ENCODE measurements at places on chromosomes 16 and 17.

DNA sequence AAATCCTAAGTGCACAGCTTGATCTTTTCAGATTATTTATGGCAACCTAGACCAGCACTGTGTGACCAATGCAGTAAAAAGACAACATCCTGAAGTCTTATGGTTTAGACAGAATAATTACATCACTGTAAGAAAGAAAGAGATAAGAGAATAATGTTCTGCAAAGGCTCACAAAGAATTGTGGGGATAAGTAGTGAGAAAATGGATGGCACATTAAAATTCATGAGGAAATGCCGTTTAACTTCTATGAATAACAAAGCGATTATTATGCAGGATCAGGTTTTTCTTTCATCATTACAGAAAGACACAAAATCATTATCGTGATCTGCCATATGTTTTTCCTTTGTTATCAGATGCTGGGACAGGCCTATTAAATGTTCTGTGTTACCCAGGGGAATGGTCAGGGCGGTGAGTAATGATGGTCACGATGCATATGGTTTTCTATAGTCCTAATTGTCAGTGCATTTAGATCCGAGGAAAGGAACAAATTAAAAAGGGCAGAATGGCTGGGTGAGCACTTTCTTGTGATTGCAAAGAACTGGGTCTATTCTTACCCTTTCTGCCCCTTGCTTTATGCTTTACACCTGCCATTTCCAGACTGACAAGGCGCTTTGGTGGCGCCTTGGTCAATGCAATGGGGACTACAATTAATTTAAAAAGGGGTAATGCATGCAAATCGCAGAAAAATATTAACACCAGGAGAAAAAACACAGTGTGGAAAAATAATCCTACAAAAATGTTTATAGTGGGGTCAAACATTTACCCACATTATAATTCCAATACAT lies 18.1 kb upstream of the DHX40 start:
- DNase-seq = no peak

- no peak for DNase-seq
Observed at GRCh38 chr16:68284847-68285246, 20.5 kb downstream of the SLC7A6 start.

DNA sequence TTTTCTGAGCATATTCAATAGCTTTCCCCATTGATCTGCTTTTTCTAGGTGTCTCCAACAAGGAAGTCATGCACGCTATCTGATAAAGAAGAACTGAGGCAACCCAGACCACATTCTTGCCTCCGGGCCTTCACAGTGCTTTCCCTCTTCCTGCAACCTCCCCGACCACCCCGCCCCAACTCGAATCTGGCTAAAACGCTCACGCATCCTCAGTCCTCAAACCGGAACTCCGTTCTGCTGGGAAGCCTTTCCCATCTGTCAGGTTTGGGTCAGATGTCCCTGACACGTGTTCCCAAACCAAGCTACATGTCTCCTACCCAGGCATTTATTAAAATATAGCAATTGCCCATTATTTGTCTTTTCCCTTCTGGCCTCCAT lies 112.7 kb downstream of the VPS53 start:
- DNase-seq = no peak

DNA sequence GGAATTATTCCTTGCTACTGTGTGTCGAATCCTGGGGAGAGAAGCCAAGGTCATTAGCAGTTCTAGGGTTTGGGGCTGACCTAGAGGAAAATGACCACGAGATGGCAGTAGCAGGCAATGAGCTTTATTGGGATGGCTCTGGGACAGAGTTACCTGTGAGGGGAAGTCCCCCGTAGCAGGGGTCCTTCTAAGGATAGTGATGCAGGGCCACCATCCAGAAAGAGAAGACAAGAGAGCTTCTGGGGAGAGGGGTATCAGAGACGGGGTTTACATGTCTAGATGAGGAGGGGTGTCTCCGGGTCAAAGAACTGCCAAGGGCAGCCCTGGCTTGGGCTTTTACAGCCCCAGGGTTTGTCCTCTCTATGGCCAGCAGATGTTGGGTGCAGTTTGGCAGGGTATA lies 6.4 kb upstream of the GGT6 start:
- DNase-seq = no peak

- peak; percentile 31 for DNase-seq
Observed at GRCh38 chr17:42422412-42422957, 571 bp downstream of the CAVIN1 start.

DNA sequence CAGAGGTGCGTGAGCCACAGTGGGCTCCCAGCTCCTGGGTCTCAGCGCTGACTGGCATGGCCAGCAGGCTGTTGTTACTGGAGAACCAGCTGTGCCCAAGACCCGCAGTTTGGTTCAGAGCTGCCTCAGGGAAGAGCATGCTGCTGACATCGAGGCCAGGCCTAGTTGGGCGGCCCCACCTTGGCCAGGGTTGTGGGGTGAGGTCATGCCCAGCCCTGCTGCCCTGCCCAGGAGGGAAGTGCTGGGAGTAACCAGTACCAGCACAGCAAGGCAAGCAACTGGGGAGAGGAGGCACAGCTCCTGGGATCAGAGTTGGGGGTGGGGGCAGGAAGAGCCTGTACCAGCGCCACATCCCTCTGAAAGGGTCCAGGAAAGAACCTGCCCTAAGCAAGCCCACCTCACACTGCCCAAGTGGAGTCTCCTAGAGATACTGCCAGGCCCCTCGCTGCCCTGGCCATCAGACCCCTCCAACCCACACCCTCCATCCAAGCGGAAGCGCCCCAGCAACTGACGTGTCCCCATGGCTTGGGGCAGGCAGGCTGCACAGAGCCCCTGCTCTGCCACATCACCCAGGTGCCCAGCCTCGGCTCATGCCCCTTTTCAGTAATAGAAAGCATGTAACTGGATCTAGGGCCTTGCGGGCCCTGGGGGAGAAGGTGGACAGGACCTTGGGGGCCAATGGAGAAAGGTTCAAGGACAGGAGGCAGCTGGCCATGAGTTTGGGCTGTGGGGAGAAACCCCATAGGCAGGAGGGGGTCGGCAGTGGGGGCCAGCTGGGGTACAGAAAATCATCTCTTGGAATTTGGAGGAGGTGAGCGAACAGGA lies 990 bp downstream of the DOK4 start:
- DNase-seq = no peak

GRCh38 chr16:75085556-75085955 lies 31.0 kb downstream of the LDHD start:
- DNase-seq = no peak

GRCh38 chr17:53791551-53791950 lies 31.2 kb upstream of the KIF2B start:
- no peak for DNase-seq

- no peak for DNase-seq
Observed at GRCh38 chr17:15019158-15019557, 246.0 kb downstream of the PMP22 start.

GRCh38 chr17:83089328-83090132 lies 10.1 kb downstream of the METRNL start:
- DNase-seq = no peak

- no peak for DNase-seq
Observed at GRCh38 chr17:27994586-27994985, 47.9 kb upstream of the NLK start.

DNA sequence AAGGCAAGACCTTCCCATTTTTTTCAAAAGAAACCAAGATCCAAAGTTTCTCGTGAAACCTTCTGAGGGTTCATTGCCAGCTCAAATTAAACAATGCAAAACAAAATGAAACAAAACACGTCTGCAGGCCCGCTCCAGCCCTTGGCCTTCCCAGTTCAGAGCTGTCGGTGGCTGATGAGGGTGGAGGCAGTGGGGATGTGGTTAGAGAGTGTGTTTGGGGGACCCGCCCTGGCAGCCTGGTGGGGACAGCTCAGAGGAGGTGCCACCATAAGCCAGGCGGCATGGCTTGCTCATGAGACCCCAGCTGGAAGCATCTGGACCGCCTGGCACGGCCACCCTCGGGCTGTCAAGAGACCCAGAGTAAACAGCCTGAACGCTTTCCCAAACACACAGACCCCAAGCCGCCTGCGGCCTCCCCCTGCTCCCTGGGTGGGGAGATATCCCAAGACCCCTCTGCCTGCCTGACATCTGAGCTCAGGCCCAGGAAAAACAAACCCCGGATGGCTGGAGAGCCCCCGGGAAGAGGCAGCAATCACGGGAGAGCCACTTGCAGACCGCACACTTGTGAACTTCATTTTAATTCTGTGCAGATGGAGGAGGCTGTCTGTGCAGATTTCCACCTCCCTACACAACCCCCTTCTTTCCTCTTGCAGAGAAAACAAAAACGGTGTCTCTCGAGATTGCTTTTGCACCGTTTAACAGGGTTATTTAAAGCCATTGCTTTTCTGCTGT lies 35.4 kb upstream of the LITAF start:
- DNase-seq = peak; percentile 23

- no peak for DNase-seq
Observed at GRCh38 chr17:38815576-38816193, 9.4 kb downstream of the CWC25 start.

DNA sequence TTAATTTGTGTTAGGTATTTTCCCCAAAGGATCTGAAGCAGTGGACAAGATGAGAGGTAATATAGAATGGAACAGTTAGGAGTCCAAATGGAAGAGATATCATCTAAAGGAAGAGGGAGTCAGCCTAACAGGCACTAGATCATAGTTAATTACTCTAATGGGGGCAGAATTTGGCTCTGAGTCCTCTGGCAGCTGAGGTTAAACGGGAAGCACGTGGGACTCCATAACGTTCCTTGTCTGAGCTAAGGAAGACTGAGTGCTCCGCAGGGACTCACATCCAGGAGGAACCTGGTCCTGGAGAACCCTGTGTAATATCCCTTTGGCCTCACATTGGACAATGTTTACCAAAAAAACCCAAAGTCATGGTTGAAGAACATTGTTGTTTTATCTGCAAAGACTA lies 46.6 kb upstream of the TEX2 start:
- no peak for DNase-seq

DNA sequence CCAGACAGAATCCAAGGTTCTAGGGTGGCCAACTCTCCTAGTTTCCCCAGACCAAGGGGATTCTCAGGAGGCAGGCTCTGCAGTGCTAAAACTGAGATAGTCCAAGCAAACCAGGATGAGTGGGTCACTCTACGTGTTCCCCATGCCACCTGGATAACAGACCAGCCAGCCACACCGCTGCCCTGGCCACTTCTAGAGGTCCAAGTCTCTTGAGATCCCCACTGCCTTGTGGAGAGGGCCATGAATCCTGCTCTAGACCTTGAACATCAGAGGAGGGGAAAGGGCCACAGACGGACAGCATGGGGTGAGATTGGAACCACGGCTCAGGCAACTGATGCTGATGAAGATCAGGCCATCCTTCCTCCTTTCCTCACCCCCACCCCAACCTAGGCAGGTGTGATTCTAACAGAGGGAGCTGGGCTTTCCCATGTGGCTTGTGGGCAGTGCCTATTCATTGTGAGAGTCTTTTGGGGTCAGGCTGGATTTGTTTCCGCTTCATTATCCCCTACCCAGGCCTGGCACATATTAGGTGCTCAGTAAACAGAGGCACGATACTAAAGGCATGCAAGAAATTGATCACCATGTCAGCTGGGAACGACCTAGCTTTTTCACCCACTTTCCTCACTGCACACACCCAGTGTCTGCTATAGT lies 16.8 kb upstream of the TVP23A start:
- no peak for DNase-seq

DNA sequence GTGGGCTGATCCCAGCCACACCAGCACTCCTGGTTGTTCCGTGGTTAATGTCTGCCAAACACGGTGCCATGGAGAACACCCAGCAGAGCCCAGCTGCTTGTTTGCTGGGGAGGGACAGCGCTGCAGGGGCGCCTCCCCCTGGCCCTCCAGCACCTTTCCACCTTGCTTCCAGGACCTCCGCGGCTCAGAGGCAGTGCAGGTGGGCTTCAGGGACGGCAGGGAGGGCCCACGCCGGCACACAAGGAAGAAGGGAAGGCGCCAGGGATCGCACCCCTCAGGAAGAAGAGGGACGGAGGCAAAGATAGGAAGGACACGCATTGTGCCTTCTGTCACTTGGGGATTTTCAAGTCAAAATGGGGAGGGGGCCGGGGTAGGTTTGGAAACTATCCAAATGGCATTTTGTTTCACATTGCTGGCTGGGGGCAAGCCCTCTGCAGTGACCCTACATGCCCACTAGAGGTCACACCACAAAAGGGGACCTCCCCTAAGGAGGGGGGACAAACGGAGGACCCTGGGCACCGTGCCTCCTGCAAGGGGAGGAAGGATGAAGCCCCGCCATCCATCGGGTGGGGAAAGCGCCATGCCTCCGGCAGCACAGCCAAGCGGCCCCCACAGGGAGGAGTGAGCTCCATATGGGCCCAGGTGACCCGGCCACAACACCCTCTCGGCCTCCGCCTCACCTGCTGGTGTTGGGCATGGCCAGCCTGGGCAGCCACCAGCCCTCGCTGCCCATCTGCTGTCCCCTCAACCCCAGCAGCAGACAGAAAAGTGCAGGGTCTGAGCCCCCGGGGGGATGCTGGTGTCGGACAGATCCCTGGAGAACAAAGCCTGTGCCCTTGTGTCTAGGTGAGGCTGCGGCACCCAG lies 7.5 kb upstream of the C16orf95 start:
- DNase-seq = peak; percentile 25

DNA sequence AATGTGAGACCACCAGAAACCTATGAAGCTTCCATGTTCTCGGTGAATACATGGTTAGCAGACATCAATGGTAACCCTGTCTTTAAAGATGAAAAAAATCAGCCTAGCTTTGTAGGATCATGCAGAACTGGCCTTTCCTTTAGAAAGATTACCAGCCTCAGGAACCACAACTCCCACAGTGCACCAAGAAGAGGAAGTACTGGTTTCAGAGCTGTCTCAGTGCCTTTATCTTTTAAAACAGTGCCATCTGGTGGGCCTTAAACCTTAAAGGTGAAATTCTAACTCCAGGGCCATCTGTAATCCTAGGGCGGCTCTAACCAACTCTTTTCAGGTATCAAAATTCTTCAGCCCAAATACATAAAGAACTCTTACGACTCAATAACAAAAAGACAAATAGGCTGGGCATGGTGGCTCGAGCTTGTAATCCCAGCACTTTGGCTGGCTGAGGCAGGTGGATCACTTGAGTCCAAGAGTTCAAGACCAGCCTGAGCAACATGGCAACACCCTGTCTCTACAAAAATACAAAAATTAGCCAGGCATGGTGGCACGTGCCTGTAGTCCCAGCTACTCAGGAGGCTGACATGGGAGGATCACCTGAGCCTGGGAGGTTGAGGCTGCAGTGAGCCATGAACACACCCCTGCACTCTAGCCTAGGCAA lies 5.4 kb downstream of the ATPAF2 start:
- no peak for DNase-seq

GRCh38 chr16:56876048-56876447 lies 11.0 kb downstream of the SLC12A3 start:
- DNase-seq = no peak

GRCh38 chr17:58823051-58823525 lies 67.4 kb downstream of the PPM1E start:
- no peak for DNase-seq

DNA sequence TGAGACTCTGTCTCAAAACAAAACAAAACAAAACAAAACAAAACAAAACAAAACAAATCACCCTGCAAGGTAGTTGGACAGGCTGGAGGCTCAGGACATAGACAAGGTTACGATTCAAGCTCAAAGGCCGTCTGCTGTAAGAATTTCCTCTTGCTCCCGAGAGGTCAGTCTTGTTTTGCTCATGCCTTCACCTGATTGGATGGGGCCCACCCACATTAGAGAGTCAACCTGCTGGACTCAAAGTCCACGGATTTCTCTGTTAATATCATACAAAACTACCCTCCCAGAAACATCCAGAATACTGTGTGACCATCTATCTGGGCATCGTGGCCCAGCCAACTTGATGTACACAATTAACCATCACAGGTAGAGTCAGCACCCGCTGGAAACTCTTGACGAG lies 330.0 kb upstream of the EEF2KMT start:
- no peak for DNase-seq

Data from stimulated activated CD4-positive, alpha-beta T cell treated with anti-CD3 and anti-CD28 coated beads, Interleukin-12 subunit alpha, Interleukin-12 subunit beta, amount 100 ng/mL, for 4 hours (primary cell).